ENCODE measurements at places on chromosomes 3 and 15. TPM values are rescaled to one million over a fixed set of nuclear protein-coding genes. Genes with fewer than 3 reads are reported as not detected.

DNA sequence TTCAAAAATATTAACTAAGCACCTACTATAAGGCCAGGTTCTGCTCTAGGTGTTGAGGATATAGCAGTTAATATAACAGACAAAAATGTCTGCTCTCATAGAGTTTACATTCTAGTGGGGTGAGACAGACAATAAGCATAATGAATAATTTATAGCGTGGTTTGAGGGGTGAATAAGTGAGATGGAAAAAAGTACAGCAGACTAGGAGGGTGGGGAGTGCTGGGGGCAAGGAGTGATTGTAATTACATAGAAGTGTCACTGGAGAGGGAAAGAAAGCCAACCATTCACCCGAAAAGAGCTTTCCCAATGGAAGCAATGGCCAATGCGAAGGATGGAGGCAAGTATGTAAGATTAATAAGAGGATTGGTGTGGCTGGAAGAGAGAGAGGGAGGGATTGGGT lies 552.9 kb upstream of the KCNMB2 start:
- no peaks in the 10 kb centered on the region for H3K36me3 ChIP-seq
- H3K27ac ChIP-seq = no peak overlapping the region
- no peaks in the 10 kb centered on the region for H3K27me3 ChIP-seq
- peaks cover 12% of the 10 kb centered on the region for H3K4me1 ChIP-seq
- H3K4me3 ChIP-seq = no peak overlapping the region

GRCh38 chr3:177329854-177330253 lies 132.6 kb upstream of the TBL1XR1 start:
- no peaks in the 10 kb centered on the region for H3K36me3 ChIP-seq
- H3K27me3 ChIP-seq = no peaks in the 10 kb centered on the region
- no peak overlapping the region for H3K4me3 ChIP-seq
- no peak for DNase-seq

The IQCF5 gene
- not detected for total RNA-seq

The SHC4 gene
- 1.5 TPM for total RNA-seq

The PLCB2 gene
- under 0.01 TPM for total RNA-seq

DNA sequence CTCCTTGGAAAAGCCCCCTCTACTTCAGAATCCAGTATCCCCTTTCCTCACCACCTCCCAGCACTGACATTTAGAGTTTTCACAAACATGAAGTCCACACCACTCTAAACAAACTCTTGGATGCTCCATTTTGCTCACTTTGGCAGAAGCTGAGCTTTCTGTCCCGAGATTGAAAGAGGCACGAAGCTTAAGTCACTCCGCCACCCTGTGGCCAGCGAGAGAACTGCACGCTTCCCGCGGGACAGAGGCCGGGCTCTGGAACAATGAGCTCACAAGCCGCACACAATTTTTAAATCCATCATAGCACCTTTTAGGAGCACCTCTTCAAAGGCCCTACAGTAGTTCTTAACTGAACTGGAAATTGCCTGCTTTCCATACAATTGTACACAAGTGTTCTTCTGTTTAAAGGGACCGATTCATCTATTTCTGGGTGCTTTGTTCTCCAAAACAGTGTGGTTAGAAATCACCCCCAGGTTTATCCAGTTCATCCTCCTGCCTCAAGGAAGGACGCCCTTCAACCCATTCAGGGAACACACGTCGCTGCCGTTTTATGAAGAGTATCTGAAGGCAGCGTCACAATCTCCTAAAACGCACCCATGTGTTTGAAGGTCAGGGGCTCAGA lies 226.1 kb downstream of the VPS13C start:
- H3K4me1 ChIP-seq = peaks cover under 1% of the 10 kb centered on the region
- no peak overlapping the region for H3K27ac ChIP-seq
- H3K4me3 ChIP-seq = no peak overlapping the region
- no peaks in the 10 kb centered on the region for H3K36me3 ChIP-seq
- peaks cover 50% of the 10 kb centered on the region for H3K27me3 ChIP-seq
- peak; percentile 91 for DNase-seq

DNA sequence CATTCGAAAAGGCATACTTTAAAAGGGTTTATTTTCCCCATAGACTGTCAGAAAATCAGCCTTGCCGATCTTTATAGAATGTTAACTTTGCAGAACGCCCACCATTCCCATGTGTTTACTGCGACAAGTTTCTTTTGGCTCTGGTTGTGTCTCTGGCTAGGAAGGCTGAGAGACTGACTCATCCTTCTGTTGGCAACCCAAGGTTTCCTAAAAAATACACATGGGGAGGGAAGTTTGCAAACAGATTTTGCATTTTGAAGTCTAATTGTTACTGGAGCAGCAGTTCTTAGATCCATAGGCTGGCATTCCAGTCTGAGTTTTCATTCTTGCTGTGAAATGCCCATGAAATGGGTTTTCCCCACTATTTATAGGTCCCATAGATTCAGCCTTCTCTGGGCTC lies 37.9 kb upstream of the MINAR1 start:
- H3K4me3 ChIP-seq = no peak overlapping the region
- H3K36me3 ChIP-seq = no peaks in the 10 kb centered on the region

DNA sequence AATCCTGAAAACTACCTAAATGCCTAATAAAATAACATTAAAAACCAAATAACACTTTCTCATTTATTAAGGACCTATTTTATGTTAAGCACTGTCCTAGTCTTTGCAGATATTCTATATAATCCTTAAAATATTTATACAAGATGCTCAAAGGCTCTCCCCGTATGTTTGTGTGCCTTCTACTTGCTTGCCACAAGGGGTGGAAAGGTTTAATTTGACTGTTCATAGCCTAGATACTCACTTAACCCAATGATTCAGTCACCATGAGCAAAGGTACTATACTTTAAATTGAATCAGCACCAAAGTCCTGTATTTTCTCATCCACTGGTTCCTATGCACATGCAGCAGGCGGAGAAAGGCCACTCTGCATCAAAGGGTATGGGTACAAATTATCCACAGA lies 32.0 kb downstream of the LSAMP start:
- H3K27ac ChIP-seq = no peak overlapping the region
- no peak for DNase-seq
- no peaks in the 10 kb centered on the region for H3K36me3 ChIP-seq
- no peaks in the 10 kb centered on the region for H3K27me3 ChIP-seq

DNA sequence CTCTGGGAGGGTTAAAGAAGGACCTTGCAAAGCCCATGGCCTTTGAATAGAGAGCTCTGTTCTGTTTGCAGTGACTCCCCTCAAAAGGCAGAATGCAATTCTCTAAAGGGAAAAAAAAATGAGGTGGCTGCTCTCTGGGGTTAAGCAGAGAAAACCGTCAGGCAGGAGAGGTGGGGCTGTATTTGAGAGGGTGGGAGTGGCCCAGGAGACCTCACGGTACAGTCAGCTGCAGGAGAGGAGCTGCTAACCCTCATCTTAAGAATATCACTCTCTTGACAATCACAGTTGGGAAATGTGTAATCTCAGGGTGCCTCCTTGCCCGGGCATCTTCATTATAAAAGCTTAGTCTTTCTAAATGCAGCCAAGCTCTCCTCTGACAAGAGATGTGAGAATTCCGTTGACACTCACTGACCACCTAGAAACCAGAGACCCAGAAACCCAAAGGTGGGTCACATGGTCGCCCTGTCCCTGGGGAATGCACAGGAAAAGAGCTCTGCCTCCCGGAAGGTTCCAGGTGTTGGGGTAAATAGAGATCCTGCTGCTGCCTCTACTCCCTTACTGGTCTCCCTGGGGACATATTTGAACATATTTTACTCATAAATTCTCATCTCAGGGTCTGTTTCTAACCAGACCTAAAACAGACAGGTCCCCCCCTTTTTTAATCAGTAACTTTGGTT lies 159.1 kb upstream of the CTDSPL start:
- no peak overlapping the region for H3K4me3 ChIP-seq
- no peak for DNase-seq

DNA sequence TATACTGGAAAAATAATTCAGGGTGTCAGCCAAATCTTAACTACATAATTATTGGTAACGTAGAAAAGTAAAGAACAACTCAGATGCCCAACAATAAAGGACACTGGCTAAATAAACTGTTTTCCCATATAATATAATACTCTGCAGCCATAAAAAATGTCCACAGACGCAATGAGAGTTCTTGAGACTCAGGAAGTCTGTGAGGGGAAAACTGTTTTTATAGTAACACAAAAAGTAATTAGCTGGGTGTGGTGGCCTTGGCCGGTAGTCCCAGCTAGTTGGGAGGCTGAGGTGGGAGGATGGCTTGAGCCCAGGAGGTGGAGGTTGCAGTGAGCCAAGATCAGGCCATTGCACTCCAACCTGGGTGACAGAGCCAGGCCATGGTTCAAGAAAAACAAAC lies 5.5 kb upstream of the UBR1 start:
- H3K27me3 ChIP-seq = no peaks in the 10 kb centered on the region
- no peak overlapping the region for H3K27ac ChIP-seq
- H3K36me3 ChIP-seq = no peaks in the 10 kb centered on the region

GRCh38 chr3:31240466-31240865 lies 292.3 kb upstream of the STT3B start:
- H3K27me3 ChIP-seq = peaks cover 23% of the 10 kb centered on the region
- no peaks in the 10 kb centered on the region for H3K4me1 ChIP-seq
- H3K27ac ChIP-seq = no peak overlapping the region
- DNase-seq = no peak
- H3K36me3 ChIP-seq = no peaks in the 10 kb centered on the region
- H3K4me3 ChIP-seq = no peak overlapping the region

The OCA2 gene
- not detected for total RNA-seq

GRCh38 chr15:49750553-49750952 lies 129.7 kb downstream of the DTWD1 start:
- H3K36me3 ChIP-seq = no peaks in the 10 kb centered on the region
- no peak overlapping the region for H3K4me3 ChIP-seq
- H3K27ac ChIP-seq = no peak overlapping the region
- H3K4me1 ChIP-seq = no peaks in the 10 kb centered on the region

DNA sequence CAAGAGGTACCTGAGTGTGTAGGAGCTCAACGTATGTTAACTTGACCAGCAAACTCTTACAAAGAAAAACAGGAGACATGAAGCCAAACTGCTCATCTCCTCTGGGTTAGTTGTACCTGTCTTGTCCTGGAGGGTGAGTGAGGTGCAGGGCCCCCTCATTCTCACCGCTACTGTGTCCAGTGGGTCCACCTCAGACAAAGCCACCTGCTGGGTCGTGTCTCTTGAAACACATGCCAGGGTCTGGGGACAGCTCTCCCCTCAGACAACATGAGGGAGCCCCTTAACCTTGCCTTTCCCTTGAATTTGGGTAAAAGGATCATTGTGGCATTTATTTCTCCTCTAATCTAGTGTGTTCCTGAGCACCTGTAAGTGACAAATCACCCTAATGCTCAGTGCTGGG lies 185.6 kb downstream of the TLE3 start:
- no peaks in the 10 kb centered on the region for H3K36me3 ChIP-seq
- no peaks in the 10 kb centered on the region for H3K4me1 ChIP-seq
- no peak overlapping the region for H3K27ac ChIP-seq
- no peak overlapping the region for H3K4me3 ChIP-seq
- peaks cover 43% of the 10 kb centered on the region for H3K27me3 ChIP-seq
- DNase-seq = no peak

DNA sequence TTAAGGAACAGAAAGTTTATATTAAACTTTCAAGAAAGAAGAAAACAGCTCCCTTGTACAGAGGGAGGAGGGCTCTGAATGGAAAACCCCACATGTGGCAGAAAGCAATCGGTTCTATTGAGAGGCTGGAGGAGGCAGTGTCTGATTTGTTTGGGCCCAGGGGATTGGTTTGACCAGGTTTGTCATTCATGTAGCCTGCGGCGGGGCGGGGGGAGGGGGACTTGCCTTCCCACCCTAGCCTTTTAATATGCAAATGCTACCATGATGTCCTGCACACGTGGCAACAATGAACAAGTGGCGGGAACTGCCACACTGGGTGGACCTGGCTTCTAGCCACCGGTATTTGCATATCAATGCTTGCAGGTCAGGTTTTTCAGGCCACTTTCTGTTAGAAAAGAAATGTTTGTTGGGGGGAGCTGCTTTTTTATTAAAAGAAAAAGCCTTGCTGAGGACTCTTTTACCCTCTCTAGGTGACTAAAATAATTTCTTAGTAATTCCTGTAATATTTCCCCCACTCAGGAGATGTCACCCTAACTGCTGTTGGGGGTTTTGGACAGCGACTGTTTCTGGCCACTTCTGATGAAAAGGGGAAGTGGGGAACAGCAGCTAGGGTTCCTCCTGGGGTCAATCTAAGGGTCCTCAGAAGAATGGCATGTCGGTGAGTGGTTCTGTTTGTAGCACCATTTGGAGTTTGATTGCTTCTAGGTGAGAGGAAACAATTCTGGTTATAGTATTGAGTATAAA lies 691.2 kb downstream of the TBL1XR1 start:
- H3K27me3 ChIP-seq = no peaks in the 10 kb centered on the region
- H3K27ac ChIP-seq = no peak overlapping the region
- no peaks in the 10 kb centered on the region for H3K4me1 ChIP-seq
- H3K36me3 ChIP-seq = no peaks in the 10 kb centered on the region
- no peak for DNase-seq

The GXYLT2 gene
- total RNA-seq = 75.1 TPM

The MAGEL2 gene
- not detected for total RNA-seq

- DNase-seq = no peak
- no peak overlapping the region for H3K4me3 ChIP-seq
- peaks cover 3% of the 10 kb centered on the region for H3K27me3 ChIP-seq
- H3K4me1 ChIP-seq = no peaks in the 10 kb centered on the region
- H3K36me3 ChIP-seq = no peaks in the 10 kb centered on the region
- no peak overlapping the region for H3K27ac ChIP-seq
These were observed 38.0 kb upstream of the NR1I2 start for GRCh38 chr3:119743921-119744320.

DNA sequence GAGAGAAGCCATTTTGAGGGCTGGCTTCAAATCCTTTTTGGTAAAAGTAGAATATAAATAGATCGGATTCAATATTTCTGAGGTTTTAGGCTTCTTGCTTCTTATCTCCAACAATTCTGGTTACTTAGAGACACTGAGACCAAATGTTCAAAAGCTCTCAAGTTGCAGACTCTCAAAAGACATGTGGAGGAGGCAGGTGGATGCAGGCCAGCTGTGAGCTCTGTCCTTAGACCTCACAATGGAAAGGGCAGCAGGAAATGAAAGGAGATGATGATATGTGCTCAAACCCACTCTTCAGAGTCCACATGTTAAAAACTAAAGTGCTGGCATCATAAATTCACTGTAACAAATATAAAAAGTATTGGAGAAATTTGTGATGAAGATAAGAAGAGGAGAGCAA lies 424.9 kb upstream of the ALCAM start:
- no peak for DNase-seq
- H3K4me1 ChIP-seq = no peaks in the 10 kb centered on the region
- H3K4me3 ChIP-seq = no peak overlapping the region
- H3K36me3 ChIP-seq = no peaks in the 10 kb centered on the region
- H3K27ac ChIP-seq = no peak overlapping the region

Measured in osteoblast (primary cell).